ENCODE measurements at places on chromosomes 5 and 9. TPM values are rescaled to one million over a fixed set of nuclear protein-coding genes. Genes with fewer than 3 reads are reported as not detected.

ADAMTSL2 gene
- 3.8 TPM for polyA plus RNA-seq

MARCOL gene
- polyA plus RNA-seq: not detected

CCNO gene
- polyA plus RNA-seq: 19.9 TPM

ICE1 gene
- 13.8 TPM for polyA plus RNA-seq

DMRT3 gene
- polyA plus RNA-seq: 6.7 TPM

FGD3 gene
- 14.0 TPM for polyA plus RNA-seq

PITX1 gene
- polyA plus RNA-seq: 3.6 TPM

AMBP gene
- 0.88 TPM for polyA plus RNA-seq

SPINK5 gene
- 0.90 TPM for polyA plus RNA-seq

OMD gene
- polyA plus RNA-seq: 2.5 TPM

LECT2 gene
- 14.5 TPM for polyA plus RNA-seq

NUDT12 gene
- 6.3 TPM for polyA plus RNA-seq

FAM200C gene
- 5.5 TPM for polyA plus RNA-seq

NMUR2 gene
- polyA plus RNA-seq: 3.6 TPM

PDLIM4 gene
- 20.5 TPM for polyA plus RNA-seq

SNAPC4 gene
- polyA plus RNA-seq: 21.2 TPM

PLAC8L1 gene
- polyA plus RNA-seq: 27.7 TPM

PFN3 gene
- 7.4 TPM for polyA plus RNA-seq

EGR1 gene
- 63.6 TPM for polyA plus RNA-seq

UQCRQ gene
- 167 TPM for polyA plus RNA-seq

GNA14 gene
- polyA plus RNA-seq: 4.4 TPM

NUTM2G gene
- polyA plus RNA-seq: 2.7 TPM

NKD2 gene
- 16.5 TPM for polyA plus RNA-seq

WWC1 gene
- 6.0 TPM for polyA plus RNA-seq

AFAP1L1 gene
- polyA plus RNA-seq: 11.9 TPM

SELENOP gene
- polyA plus RNA-seq: 156 TPM

OR1Q1 gene
- not detected for polyA plus RNA-seq

PCDHA4 gene
- 1.3 TPM for polyA plus RNA-seq

SVEP1 gene
- 7.9 TPM for polyA plus RNA-seq

GABRG2 gene
- polyA plus RNA-seq: 0.41 TPM

TEX48 gene
- 34.6 TPM for polyA plus RNA-seq

PCDHA12 gene
- polyA plus RNA-seq: 1.9 TPM

PHYHD1 gene
- 15.1 TPM for polyA plus RNA-seq

CRHBP gene
- polyA plus RNA-seq: 2.0 TPM

CKMT2 gene
- polyA plus RNA-seq: 13.7 TPM

C6 gene
- 10.8 TPM for polyA plus RNA-seq

GPR150 gene
- 0.45 TPM for polyA plus RNA-seq

PCDHGB6 gene
- 2.1 TPM for polyA plus RNA-seq

SOWAHA gene
- polyA plus RNA-seq: 0.46 TPM

OR13C4 gene
- polyA plus RNA-seq: not detected

KCNN2 gene
- 2.7 TPM for polyA plus RNA-seq

MORN5 gene
- polyA plus RNA-seq: 183 TPM

ABITRAM gene
- polyA plus RNA-seq: 33.3 TPM

TRPM3 gene
- 4.1 TPM for polyA plus RNA-seq

C8G gene
- 4.6 TPM for polyA plus RNA-seq

SLC34A3 gene
- 0.15 TPM for polyA plus RNA-seq

MEIKIN gene
- polyA plus RNA-seq: 13.6 TPM

ANXA6 gene
- 152 TPM for polyA plus RNA-seq

IFNA21 gene
- not detected for polyA plus RNA-seq

C9orf153 gene
- polyA plus RNA-seq: 24.4 TPM

ORM2 gene
- polyA plus RNA-seq: 2.3 TPM

DOCK2 gene
- polyA plus RNA-seq: 7.3 TPM

All from testis (tissue), 5 donors.